Left ventricle myocardium inferior (tissue), 1 donor: ENCODE measurements at places on chromosomes 5 and 9. TPM values are rescaled to one million over a fixed set of nuclear protein-coding genes. Genes with fewer than 3 reads are reported as not detected.

The WNK2 gene
- total RNA-seq = 218 TPM

The ARHGEF28 gene
- 2.1 TPM for total RNA-seq

The CYSRT1 gene
- 0.27 TPM for total RNA-seq

The POU5F2 gene
- total RNA-seq = 0.16 TPM

The CRHBP gene
- 0.63 TPM for total RNA-seq

The PIP5KL1 gene
- total RNA-seq = 0.85 TPM

- no peak for DNase-seq
- no peaks in the 10 kb centered on the region for H3K27me3 ChIP-seq
- H3K4me3 ChIP-seq = no peak overlapping the region
- peak overlapping the region; percentile 66 for H3K27ac ChIP-seq
- H3K36me3 ChIP-seq = no peaks in the 10 kb centered on the region
- no peaks in the 10 kb centered on the region for H3K4me1 ChIP-seq
Observed at GRCh38 chr5:89968958-89969381, 440.6 kb downstream of the CETN3 start.

GRCh38 chr5:174911118-174911517 is 186.7 kb downstream of the MSX2 start:
- H3K4me1 ChIP-seq = peaks cover 5% of the 10 kb centered on the region
- no peak overlapping the region for H3K27ac ChIP-seq
- DNase-seq = no peak
- no peak overlapping the region for H3K4me3 ChIP-seq
- peaks cover 8% of the 10 kb centered on the region for H3K27me3 ChIP-seq
- H3K36me3 ChIP-seq = no peaks in the 10 kb centered on the region

DNA sequence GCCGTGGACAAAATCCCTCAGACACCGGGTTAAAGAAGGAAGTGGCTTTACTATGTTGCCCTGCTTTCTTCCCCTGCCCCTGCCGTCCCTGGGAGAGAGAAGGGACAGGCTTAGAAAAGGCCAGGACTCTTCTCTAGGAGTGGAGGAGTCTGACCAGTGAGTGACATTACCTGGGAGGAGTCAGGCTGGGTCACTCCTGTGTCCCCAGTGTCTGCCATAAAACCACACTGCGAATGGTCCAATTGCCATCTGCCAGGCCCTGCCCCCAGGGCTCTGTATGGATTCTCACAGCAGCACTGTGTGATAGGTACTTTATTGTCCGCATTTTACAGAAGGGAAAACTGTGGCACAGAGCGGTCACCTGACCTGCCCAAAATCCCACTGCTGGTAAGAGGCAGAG is 31.3 kb upstream of the FUBP3 start:
- no peaks in the 10 kb centered on the region for H3K36me3 ChIP-seq
- peaks cover 17% of the 10 kb centered on the region for H3K27me3 ChIP-seq
- H3K4me1 ChIP-seq = no peaks in the 10 kb centered on the region
- H3K4me3 ChIP-seq = no peak overlapping the region
- DNase-seq = no peak

GRCh38 chr9:95462249-95463147 is 54.3 kb downstream of the PTCH1 start:
- H3K4me1 ChIP-seq = peaks cover 19% of the 10 kb centered on the region
- H3K4me3 ChIP-seq = peak overlapping the region; percentile 57
- peaks cover 71% of the 10 kb centered on the region for H3K36me3 ChIP-seq
- H3K27ac ChIP-seq = peak overlapping the region; percentile 70
- H3K27me3 ChIP-seq = no peaks in the 10 kb centered on the region
- peak; percentile 55 for DNase-seq

DNA sequence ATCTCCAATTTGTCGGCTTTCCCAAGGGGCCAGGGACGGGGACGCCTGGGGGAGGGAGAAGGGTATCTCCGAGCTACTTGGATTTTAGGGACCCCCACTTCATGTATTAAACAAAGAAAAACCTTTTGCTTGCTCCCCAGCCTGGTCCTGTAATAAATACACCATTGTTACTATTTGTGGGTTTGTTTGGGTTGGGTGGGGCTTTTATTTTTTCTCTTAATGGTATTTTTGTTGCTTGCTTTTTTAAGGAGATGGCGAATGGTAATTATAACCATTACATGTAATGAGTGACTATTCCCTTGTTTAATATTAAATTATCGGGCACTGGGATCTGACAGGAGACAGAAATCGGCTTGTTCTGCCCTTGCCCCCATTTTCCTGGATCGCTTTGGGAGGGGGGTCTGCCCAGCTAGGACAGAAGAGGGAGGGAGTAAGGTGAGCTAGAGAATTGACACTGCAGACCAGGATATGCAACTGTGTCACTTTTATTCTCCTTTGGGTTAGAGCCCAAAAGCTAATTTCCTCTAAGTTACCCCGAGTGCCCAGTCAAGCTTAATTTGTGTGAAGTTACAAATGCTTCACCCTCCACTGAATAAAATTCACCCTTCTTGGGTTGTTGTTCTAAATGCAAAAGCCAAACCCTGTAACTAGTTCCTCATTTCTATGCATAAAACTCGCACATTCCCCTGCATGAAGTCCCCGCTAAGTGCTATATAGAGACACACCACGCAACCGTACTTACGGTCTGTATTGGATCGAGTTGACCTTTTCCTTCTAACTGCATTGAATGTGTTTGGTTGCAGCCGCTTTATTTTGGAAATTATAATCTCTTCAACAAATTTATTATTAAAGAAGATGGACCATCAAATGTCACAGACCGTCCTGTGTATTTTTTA is 1.6 kb upstream of the ZNF608 start:
- no peak for DNase-seq
- peak overlapping the region; percentile 79 for H3K4me3 ChIP-seq
- no peaks in the 10 kb centered on the region for H3K36me3 ChIP-seq
- H3K27ac ChIP-seq = peak overlapping the region; percentile 93
- peaks cover 36% of the 10 kb centered on the region for H3K4me1 ChIP-seq
